Stomach (tissue), 19 donors: ENCODE measurements at places on chromosomes 4 and X.
A peak's percentile ranks its signal among the peaks of the same experiment; 100 is the strongest.

DNA sequence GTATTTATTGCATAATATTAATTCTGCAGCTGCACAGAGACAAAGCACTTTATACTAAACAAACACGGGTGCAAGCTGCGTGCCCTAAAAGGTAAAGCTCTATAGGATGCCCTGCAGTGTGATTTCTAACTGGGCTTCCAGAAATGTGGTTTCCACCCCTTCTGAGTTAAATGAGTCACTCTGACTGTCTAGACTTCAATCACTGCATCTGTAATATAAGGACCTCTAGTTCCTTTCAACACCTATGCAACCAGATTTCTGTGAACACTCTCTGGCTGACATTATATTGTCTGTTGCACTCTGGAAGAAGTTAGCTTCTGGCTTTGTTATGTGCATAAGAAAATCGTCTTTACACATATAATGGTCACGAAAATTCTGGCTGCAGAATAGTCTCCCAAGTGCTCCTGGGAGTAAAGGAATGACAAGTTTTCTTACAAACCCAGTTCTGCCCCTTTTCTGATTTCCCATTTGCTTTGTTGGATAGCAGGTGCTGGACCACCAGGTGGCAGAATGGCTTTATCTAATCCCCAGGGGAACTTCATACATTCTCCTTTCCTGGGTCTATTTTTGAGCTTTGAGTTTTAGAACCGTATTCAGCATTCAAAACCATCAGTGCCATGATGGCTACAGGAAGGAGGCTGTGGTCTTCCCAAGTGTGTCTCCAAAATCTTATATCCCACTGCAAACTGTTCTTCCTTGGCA lies 842.2 kb downstream of the STIM2 start:
- no peak for DNase-seq

GRCh38 chr4:175469514-175469913 lies 342.6 kb downstream of the GPM6A start:
- DNase-seq: no peak

DNA sequence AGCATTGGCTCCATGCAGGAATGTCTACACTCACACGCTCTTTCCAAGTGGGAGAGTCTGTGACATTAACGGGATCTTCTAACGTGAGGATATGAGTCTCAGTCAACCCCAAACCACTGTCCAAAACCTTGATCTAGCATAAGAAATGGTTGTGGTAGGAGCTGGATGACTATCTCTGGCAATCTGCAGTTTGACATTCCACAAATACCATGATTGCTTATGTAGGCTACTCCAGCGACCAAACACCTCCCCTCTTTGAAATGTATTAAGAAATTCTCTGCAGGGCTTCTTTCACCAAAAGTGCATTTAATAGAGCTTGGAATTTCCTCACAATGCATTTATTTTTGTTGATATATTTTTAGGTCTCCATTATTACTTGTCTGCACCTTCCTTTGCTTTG lies 14.1 kb upstream of the STX18 start:
- no peak for DNase-seq

- no peak for DNase-seq
Observed at GRCh38 chr4:122783301-122784215, 43.1 kb upstream of the FGF2 start.

- no peak for DNase-seq
Observed at GRCh38 chr4:22597471-22597870, 81.6 kb upstream of the ADGRA3 start.

DNA sequence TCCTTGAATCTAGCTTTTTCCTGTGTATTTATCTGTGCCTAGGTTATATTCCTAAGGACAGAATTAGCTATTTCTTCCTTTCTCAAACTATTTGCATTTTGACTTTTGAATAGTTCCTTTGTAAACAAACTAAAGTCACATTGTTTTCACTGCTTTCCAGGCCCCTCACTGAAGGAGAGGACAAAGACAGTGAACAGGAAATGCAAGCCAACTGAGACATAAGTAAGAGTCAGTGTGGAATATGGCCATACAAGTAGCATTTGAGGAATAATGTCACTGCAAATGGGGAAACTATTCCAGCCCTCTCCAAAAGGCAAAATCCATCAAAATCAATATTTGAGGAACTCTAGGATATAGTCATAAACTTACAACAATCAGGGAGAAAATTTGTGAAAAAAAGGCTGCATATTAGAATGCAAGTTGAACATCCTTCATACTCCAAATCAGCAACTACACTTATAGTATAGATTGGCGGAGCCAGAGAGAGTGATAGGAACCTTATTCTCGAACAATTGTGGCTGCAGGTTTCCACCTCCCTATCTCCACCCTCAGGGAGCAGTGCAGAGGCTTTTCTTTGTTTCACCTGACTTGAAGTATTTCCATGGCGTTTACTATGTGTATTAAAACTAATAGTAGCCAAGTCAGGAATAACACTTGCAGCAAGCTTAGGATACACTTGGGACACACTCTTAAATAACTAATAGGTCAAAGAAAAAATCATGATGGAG lies 1110.4 kb upstream of the ADGRL3 start:
- no peak for DNase-seq

GRCh38 chr4:70110917-70111316 lies 43.1 kb upstream of the PRR27 start:
- no peak for DNase-seq

GRCh38 chr4:70559211-70559830 lies 32.7 kb upstream of the AMBN start:
- DNase-seq: peak; percentile 60

DNA sequence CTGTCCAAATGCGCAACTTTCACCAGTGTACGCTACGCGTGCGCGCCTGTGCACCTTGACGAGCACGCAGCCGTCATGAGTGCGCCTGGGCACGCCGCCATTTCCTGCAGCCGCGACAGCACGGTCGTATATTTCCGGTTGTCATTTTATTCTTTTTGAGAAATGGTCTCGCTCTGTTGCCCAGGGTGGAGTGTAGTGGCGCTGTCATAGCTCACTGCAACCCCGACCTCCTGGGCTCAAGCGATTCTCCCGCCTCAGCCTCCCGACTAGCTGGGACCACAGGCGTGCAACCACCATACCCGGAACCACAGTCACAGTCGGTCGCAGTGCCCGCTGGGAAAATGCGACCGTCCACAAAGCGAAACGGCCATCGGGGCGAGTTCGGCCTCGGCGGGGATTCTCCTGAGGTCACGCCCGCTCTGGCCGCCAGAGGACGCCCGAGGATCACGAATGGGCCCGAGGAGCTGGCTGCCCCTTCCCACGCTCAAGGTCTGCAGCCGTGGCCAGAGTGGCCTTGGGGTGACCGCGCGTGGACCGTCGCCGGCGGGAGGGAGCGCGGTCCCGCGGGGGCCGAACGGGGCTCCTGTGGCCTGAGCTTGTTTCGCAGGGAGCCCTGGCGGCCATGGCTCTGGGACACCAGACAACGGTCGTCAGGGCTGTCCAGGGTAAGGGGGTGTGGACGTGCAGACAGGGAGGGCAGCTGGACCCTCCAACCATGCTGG lies 23.7 kb upstream of the PNMA3 start:
- peak; percentile 75 for DNase-seq

DNA sequence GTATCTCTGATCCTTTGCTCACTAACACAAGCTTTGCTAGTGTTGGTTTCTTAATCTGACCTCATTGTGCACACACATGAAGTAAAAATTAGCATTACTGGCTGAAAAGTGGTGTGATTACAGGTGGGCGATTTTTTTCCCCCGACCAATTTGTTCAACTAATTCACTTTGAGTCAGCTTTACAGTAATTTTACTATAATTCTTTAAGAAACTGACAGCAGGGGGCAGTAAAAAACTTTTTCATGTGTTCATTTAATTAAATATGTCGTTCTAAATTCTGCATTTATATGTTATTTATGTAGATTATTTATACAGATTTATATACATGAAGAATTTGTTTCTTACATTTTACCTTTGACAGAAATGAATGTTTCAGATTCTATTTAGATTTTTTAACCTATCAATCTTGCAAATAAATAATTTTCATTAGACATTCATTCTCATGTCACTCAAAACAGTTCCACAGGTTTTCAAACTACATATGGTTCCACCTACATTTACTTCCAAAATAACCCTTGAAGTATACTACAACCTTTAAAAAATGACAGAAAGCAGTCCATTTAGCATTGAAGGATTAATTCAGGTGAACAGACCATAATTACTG lies 17.5 kb downstream of the PALLD start:
- DNase-seq: peak; percentile 61

GRCh38 chr4:98967786-98968329 lies 27.7 kb upstream of the METAP1 start:
- no peak for DNase-seq

- DNase-seq: no peak
Observed at GRCh38 chr4:42268824-42269223, 116.4 kb upstream of the BEND4 start.

GRCh38 chrX:119887721-119888425 lies 7.8 kb upstream of the AKAP14 start:
- DNase-seq: peak; percentile 80

GRCh38 chr4:75718529-75718928 lies 5.8 kb upstream of the USO1 start:
- DNase-seq: no peak

DNA sequence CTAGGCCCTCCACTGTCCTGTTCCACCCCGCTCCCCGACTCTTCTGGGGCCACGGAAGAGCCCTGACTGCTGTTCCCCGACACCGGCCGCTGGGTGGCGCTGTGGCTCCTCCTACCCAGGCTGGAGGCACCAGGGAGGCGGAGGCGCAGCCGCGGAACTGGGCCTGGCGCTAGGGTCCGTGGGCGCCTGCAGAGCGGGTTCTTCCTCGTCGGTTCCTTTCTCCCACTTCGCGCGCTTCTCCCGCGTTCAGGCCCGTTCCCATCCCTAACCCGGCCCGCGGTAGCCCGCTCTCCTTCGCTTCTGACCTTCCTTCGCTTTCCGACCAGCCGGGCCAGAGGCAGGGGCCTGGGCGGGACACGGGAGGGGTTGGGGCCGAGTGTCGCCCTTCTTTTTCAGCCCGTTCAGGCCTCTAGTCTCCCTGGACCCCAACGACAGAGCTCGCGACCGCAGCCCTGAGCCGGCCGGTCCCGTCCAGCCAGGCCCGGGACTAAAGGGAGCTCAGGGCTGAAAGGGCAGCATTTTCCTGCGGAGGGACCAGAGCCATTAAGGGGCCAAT lies 34.3 kb downstream of the NALF2 start:
- peak; percentile 79 for DNase-seq

DNA sequence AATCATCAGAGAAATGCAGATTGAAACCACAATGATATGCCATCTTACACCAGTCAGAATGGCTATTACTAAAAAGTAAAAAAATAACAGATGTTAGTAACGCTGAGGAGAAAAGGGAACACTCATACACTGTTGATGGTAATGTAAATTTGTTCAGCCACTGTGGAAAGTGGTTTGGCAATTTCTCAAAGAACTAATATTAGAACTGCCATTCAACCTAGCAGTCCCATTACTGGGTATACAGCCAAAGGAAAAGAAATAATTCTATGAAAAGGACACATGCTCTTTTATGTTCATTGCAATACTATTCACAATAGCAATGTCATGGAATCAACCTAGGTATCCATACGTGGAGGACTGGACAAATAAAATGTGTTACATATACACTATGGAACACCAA lies 566.3 kb downstream of the STPG2 start:
- DNase-seq: no peak

DNA sequence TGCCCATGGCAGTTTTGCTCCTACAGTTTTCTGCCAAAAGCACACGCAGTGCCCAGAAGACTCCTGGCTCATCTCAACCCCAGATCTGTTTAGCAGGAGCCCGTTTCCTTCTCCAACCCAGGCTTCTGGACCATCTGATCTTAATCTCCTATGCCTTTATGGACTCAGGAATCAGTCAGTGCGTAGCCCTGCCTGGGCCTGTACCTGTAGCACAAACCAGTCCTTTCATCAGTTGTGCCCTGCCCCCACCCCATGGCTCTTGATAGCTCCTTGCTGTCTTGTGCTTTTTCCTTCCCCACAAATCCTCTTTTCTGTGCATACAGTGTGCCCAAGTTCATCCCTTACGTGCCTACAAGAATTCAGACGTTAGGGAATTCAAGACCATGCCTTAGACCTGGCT lies 1.5 kb downstream of the ZNF718 start:
- no peak for DNase-seq

DNA sequence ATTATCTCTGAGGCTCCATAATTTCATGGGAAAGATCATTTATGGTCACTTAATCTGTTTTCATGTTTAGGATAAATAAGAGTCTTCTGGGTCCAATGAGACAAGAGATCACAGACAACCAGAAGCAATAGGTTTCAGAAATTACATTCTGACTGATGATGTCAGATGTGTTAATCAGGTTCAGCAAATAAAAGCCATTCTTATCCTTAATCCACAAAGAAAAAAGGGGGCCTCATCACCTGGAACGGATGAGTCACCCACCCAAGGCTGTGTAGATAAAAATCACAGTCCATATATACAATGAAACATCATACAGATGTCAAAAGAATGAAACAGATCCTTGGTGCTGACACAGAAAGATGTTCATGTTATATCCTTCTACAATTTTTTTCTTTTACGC lies 36.6 kb downstream of the SYTL4 start:
- no peak for DNase-seq

GRCh38 chr4:125091-125771 lies 930 bp downstream of the ZNF718 start:
- DNase-seq: peak; percentile 80

DNA sequence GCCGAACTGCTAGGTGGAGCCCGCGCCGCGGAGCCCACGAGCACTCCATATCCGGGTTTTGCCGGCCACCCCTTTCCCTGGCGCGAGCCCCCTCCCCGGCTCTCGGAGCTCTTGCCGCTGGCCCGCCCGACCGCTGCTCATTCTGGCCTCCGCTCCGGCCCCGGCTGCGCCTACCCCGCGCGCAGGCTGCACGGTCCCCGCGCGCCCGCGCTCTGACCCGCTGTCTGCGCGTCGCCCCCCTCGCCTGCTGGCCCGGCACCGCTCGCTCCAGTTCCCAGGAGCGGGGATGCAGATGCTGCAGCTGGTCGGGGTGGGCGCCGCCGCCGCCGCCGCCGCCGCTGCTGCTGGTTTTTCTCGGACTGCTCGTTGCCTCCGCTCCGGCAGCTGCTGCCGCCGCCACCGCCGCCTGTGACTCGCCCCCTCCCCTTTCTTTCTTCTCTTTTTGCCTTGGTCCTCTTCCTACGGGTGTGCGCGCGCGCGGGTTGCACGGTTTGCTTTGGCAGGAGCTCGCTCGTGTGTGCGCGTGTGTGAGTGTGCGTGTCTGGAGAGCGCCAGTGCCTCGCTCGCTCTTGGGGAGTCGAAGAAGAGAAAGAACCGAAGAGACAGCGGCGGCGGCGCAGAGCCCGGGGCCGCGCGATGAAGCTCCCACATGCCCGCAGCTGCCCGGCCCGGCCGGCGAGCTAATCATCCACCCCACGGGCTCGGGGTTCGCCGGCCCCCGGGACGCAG lies at the start of gene ADGRL3:
Gene ADGRL3 (plus strand): TSS at position 140 of the 729 bp plus-strand sequence.
- no peak for DNase-seq

- DNase-seq: peak; percentile 80
Observed at GRCh38 chrX:130071611-130072344, 38.5 kb downstream of the ELF4 start.
